Muscle of back (tissue), 13 donors: ENCODE measurements at places on chromosomes 5 and 9.

DNA sequence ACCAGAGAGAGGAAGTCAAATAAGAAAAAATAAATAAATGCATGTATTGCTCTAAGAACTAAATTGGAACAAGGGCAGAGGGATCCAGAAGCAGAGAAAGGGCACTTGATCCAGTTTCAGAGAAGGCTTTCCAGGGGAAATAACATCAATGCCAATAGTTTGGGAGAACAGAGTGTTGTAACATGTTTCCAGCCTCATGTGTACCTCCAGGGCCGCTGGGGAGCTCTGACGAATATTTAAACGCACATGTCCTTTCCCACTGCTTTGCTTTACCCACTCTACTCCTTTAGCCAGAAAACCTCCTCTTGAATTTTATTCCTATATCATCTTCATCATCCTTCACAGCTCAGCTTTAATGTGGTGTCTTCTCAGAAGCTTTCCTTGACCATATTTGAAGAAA is 233.7 kb downstream of the ENC1 start:
- DNase-seq: no peak

GRCh38 chr5:66113160-66113559 is 30.9 kb upstream of the SREK1 start:
- no peak for DNase-seq

GRCh38 chr5:93395010-93395409 is 186.0 kb downstream of the NR2F1-AS1 start:
- no peak for DNase-seq

- DNase-seq: no peak
Measured at GRCh38 chr9:131708226-131709002, 31.5 kb downstream of the RAPGEF1 start.

DNA sequence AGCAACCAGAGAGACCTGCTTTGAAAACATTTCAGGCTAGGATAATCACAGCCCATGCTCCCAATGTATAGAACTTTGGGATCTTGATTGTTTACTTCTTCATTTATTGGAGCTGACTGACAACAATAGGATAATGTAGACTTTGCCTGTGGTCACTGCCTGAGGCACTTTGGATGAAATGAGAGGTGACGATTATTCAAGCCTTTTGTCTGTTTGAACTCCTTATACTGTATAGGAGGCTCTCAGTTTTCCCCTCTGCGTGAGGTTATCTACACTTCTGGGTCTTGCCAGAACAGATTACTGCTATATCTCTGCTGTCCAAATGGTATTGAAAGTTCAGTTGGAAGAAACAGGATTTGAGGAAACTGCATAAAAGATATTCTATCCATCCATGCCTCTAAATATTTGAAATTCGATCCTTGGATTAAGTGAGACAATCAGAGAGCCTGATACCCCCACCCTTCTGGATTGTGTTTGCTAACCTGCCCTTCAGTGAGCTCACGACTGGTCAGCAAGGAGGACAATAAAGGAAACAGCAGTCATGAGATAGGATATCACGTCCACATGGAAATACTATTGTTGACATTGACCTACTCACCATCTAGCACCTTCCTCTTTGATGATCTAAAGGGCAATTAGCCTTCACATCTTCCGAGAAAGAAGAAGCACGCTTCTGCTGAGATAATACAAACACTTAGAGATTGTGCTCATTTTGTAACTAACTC is 98.1 kb downstream of the DOCK8 start:
- DNase-seq: no peak

- no peak for DNase-seq
Measured at GRCh38 chr5:13317654-13318053, 626.8 kb downstream of the DNAH5 start.

- no peak for DNase-seq
Measured at GRCh38 chr5:130974021-130974683, 190.9 kb downstream of the HINT1 start.

GRCh38 chr5:110752953-110753352 is 14.1 kb downstream of the SLC25A46 start:
- no peak for DNase-seq

DNA sequence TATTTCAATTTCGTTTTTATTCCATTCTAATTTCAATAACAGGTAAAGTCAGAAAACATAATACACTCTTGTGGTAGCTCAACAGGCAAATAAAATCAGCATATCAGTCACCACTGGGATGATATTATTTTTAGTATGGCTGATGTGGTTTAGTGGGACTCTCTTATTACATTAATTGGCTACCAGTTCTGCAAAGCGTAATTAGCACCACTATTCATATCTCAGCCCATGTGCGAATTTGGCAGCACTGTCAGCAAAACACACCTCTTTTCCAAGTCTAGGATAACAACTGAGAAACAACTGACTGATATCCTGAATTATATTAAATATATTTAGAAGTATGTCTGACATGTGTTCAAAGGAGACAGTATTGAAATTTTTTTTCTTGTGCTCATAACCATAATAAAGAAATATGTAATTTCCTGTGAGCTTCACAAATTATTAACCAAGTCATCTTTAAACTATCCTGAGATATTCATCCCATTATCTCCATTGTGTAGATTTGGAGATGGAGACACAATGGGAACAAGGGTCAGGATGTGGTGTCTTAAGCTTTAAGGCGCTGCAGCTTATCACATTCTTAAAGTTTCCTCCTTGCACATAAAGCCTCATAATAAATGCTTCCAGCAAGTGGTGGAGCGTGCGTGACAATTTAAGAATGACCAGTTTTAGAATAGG is 212.4 kb downstream of the TLE1 start:
- no peak for DNase-seq

- DNase-seq: no peak
Measured at GRCh38 chr5:39998518-39998917, 573.7 kb upstream of the DAB2 start.

DNA sequence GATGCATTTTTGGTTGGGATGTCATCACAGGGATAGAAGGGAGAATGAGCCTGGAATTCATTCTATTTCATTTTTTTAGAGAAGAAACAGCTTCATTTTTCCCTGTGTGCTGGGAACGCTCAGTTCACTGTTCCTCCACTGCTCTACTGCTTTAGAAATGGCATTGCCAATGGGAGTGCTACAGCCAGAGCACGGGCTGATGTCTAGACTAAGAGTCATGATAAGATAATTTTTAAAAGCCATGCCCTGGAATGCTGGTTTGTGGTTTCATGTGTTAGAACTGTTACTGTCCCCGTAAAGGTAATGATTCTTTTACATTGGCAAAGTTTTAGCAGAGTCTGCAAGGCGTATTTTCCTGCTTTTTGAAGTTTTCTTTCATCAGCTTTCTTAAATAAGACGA is 119.6 kb downstream of the SEMA6A start:
- DNase-seq: no peak

DNA sequence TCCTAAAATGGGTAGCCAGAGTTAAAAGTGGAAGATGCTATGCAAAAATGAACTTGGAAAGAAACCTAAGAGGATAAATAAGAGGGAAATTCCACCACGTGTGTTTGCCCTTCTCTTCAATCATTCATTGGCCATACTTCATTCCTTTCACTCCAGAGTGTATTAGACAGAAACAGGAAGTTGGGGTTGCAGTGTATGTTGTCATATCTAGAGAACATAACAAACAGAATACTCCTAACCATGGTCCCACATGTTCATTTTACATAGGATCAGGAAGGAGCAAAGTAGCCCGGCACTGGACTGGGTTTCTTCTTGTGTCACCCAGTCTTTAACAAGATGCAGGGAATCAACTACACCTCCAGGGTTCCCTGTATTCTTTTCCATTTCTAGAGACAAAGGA is 7.6 kb upstream of the GPBP1 start:
- DNase-seq: no peak

GRCh38 chr9:22537721-22538120 is 91.1 kb downstream of the DMRTA1 start:
- no peak for DNase-seq

DNA sequence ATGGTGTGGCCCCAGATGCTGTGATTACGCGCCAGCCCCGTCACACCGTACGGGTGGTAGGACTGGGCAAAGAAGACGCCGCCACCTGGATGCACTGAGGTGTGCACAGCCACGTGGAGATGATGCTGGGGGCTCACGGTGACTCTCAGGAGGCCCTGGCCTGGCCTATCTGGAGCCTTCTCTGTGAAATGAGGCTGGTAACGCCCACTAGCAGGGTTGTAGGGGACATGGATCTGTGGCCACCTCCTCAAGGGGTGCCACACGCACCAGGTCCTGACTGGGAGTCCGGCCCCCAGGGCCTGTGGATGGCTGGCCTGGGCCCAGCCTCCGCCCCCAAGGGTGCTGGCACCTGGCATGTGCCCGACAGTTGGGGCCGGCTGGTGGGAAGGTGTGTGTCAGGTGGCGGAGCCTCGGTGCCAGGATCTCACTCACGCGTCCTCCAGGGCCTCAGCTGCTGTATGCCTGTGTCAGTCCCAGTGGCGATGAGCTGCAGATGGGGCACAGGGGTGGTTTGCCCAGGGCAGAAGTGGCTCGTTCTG is 32.4 kb downstream of the NEK6 start:
- no peak for DNase-seq

- DNase-seq: no peak
Measured at GRCh38 chr9:16484744-16485143, 385.7 kb downstream of the BNC2 start.

DNA sequence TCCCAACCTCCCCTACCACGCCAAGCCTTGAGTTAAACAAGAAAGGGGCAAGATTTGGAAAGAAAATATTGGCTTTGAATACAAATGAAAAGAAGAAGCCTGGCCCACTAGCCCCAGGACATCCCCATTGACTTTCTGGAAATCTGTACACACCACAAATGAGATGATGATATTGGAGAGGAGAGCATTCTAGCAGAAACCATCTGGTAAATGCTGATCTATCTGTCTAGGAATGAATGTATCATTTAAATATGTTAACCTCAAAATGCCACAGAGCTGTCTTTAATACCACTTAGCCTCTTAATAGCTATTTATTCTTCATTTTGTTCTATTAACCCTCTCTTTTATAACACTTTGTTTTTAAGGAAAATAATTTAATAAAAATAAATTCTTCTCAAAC is 270.2 kb upstream of the PDE4D start:
- DNase-seq: no peak

DNA sequence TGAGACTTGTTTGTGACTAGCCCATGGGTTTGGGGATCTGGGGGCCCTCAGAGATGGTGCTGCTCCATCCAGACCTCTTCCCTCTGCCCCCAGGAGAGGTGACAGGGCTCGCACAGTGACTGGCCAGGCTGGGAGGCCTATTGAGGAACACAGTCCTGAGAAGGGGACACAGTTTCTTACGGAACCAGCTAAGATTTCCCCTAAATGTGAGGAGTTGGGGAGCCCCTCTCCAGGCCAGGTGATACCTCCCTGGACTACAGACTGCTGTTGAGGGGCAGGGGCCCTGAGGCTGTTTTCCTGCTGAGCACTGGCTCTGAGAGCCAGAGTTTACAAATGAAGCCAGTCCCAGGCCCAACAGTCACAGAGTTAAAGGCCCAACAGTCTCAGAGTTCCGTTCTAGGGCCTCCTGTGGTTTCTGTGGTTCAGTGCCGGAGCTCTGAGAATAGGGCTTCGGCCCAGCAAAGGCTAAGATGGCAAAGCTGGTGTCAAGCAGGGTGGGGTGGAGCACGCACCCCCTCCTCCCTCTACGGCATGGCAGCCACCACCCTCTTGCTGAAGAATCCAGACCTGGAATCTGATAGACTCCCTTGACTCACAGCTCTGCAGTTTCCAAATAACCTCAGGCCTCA is 1.1 kb upstream of the SEMA4D start:
- DNase-seq: no peak
